ENCODE measurements at places on chromosomes 6 and 20. TPM values are rescaled to one million over a fixed set of nuclear protein-coding genes. Genes with fewer than 3 reads are reported as not detected.

Gene GRM4
- not detected for total RNA-seq

Gene SEL1L2
- not detected for total RNA-seq

Gene FOXC1
- total RNA-seq: 1.0 TPM

Gene OR2J3
- not detected for total RNA-seq

Gene CGA
- total RNA-seq: not detected

Gene TFAP2B
- total RNA-seq: not detected

Gene BANF2
- not detected for total RNA-seq

Gene PTPRK
- total RNA-seq: 105 TPM

Gene LPA
- not detected for total RNA-seq

Gene DLL1
- 0.86 TPM for total RNA-seq

Gene TAAR1
- total RNA-seq: not detected

Gene TFAP2D
- not detected for total RNA-seq

Gene NFS1
- 14.0 TPM for total RNA-seq

Gene FYN
- total RNA-seq: 121 TPM

Gene SOX12
- total RNA-seq: 10.1 TPM

Gene SPEF1
- total RNA-seq: 0.14 TPM

Gene TGM3
- total RNA-seq: not detected

Gene CPNE5
- total RNA-seq: 0.66 TPM

Gene EYA4
- total RNA-seq: 0.22 TPM

Gene TSBP1
- total RNA-seq: not detected

Gene IL20RA
- total RNA-seq: not detected

Gene WFDC5
- not detected for total RNA-seq

Gene ME1
- total RNA-seq: 7.4 TPM

Gene DUSP15
- total RNA-seq: not detected

Gene COL10A1
- total RNA-seq: 106 TPM

Gene KCNK5
- not detected for total RNA-seq

Gene DACT2
- total RNA-seq: 0.88 TPM

Gene RAET1G
- 1.3 TPM for total RNA-seq

Gene CRIP3
- total RNA-seq: not detected

Gene GINS1
- 1.5 TPM for total RNA-seq

Gene ZNF133
- 18.8 TPM for total RNA-seq

Gene SLX4IP
- 4.6 TPM for total RNA-seq

Gene RMND1
- total RNA-seq: 39.6 TPM

Gene RBPJL
- not detected for total RNA-seq

Gene DTNBP1
- total RNA-seq: 1.9 TPM

Gene CLPSL2
- not detected for total RNA-seq

Gene HS3ST5
- total RNA-seq: not detected

Gene PNLDC1
- total RNA-seq: not detected

Gene TRIM31
- not detected for total RNA-seq

Gene CLIC5
- total RNA-seq: not detected

Gene C20orf204
- total RNA-seq: 0.88 TPM

Gene SLC17A5
- 49.7 TPM for total RNA-seq

Gene COL9A3
- total RNA-seq: 0.43 TPM

Gene GABRR2
- total RNA-seq: 0.14 TPM

Gene TIAM2
- 4.4 TPM for total RNA-seq

Gene KIAA1755
- total RNA-seq: 1.7 TPM
